ENCODE measurements at places on chromosomes 16 and 17. TPM values are rescaled to one million over a fixed set of nuclear protein-coding genes. Genes with fewer than 3 reads are reported as not detected.

DNA sequence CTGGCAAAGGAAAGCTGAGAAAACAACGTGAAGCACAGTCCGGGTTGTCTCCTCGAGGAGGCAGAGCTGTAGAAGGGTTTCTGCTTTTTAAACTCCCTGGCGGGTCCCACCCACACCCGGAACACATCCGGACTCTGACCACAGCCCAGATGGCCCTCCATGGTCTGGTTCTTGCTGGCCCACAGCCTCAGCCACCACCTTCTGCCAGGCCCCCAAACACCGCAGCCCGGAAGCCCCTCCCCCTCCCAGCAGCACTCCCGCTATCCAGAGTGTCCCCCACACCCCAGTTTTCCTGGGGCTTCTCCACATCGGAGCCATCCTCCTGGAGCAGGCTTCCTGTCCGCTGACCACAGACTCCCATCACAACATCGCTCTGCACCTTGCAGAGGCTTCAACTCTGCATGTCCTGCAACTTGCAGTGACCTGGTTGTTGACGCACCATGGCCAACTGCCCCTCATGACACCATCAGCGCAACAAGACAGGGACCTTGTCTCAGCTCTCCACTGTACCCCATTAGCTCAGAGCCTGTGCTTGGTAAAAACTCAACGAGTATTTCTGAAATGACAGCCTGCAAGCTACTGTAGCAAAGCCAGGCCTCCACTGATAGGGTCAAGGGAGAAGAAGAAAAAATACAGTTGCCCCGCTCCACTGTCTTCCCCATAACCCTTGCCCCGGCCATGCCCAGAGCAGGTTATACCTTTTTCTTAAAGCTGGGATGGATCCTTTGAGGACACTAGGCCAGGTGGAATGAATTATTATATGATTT, 129.8 kb downstream of the C16orf78 start:
- DNase-seq: no peak

DNA sequence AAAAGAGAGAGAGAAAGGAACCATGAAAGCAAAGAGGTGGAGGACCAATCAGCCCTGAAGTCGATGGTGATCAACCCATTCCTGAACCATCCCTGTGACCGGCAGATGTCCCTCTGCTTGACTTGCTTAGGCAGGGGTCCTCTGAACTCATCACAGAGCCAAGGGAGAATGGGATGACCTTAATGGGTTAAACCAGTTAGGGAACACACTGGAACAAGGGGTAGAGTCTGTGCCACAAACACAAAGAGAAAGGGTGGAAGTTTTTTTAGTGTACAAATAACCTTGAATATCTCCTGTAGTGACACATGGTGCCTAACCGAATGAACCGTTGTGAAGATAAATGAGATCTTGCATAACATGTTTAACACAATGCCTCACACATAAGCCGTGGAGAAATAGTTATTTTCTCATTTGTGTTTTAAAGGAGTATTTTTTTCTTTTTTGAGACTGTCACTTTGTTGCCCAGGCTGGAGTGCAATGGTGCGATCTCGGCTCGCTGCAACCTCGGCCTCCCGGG, 11.2 kb downstream of the NAA60 start:
- no peak for DNase-seq

DNA sequence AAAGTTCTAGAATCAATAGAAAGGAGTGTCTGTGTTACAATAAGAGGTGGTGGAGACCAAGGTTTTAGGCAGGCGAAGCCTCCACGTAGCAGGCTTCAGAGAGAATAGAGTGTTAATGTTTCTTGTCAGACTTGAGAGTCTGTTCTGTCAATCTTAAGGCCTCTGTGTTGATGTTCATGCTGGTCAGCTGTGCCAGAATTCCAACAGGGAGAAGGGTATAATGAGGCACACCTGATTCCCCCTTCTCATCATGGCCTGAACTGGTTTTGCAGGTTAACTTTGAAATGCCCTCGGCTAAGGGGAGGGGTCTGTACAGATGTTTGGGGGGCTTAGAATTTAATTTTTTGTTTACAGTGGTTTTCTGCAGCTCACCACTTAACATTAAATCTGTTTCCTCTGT, 46.0 kb downstream of the RNF112 start:
- no peak for DNase-seq

GRCh38 chr17:51563961-51564360, 303.6 kb downstream of the UTP18 start:
- DNase-seq: no peak

- DNase-seq: no peak
Measured at GRCh38 chr17:74635418-74635817, 11.9 kb upstream of the CD300E start.

- no peak for DNase-seq
Measured at GRCh38 chr16:66511602-66512271, 38.2 kb downstream of the TK2 start.

DNA sequence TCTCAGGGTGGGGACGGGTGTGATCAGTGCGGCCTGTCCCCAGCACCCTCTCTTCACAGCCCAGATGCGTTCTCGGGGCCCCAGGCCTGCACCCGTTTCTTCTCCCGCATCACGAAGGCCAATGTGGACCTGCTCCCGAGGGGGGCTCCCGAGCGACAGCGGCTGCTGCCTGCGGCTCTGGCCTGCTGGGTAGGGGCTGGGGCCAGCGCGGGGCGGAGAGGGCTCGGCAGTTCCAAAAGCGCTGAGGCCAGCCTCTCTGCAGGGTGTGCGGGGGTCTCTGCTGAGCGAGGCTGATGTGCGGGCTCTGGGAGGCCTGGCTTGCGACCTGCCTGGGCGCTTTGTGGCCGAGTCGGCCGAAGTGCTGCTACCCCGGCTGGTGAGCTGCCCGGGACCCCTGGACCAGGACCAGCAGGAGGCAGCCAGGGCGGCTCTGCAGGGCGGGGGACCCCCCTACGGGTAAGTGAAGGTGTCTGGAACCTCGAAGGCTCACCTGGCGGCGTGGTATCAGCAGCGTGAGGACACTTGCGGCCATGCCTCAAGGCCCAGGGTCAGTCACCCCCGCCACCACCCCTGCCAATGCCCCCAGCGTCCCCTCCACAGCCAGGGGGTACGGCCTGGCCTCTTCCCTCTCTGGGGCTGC, 4.4 kb downstream of the MSLN start:
- no peak for DNase-seq

- DNase-seq: no peak
Measured at GRCh38 chr17:82098939-82099763, 1.1 kb upstream of the FASN start.

GRCh38 chr16:10239640-10240039, 57.4 kb upstream of the GRIN2A start:
- no peak for DNase-seq

DNA sequence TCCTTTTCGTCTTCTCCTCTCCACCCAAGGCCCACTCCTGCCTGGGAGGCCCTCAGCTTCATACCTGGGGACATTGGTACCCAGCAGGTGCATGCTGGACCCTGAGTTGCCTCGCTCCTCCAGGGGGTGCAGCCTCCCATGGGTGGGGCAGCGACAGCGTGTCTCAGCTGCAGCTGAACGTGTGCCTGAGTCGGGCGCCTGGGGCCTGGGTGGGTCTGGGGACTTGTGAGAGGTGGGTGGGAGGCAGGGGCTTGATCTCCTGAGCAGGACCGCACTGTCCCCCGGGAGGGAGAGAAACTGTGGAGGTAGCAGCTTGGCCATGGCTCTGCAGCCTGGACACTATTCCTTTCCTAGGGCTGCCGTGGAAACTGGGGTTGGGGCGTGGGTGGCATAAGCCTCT, 24.8 kb upstream of the ENGASE start:
- DNase-seq: no peak

GRCh38 chr16:83951544-83951943, 1.5 kb upstream of the OSGIN1 start:
- DNase-seq: no peak

DNA sequence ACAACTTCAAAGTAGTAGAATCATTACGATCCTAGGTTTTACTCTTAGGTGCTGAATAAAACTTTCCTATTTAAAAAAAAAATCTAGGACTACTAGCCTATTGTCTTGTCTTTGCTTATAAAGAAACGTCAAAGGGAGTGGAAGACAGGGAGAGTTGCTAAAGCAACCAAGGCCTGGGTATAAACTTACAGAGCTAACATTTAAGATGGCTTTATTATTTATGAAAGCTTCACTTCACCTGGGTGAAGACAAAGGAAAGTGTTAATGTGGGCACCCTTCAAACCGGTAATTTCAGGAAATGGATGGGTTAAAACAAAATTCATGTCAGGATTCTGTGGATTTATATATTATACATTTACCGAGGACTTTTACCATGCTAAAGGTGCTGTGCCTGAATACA, 2.5 kb downstream of the DUSP14 start:
- no peak for DNase-seq

DNA sequence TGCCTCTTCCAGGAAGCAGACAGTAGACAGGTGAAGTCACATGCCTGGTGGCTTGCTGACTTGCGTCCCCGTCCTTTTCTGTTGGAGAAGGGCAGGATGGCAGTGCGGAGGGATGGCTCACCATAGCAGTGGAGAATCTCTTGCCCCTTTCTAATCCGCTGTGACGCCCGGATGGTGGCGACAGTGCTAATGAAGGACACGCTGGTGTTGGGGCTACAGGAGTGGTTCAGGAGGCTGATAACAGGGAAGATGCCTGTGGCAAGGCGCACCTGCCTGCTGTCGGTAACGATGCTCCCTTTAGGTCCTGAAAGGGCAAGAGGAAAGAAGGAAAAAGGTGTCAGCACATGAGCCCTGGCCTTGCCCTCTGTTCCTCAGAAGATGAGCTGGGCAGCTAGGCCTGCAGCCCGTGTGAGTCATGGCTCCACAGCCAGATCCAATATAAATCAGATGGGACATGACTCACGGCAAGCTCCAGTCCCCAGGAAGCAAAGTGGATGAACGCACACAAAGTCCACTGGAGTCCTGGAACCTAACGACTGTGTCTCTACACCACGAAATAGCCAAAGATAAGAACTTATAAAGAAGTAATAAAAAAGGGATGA, 25.5 kb downstream of the SERPINF1 start:
- DNase-seq: no peak

- no peak for DNase-seq
Measured at GRCh38 chr17:12085076-12085949, 64.6 kb downstream of the MAP2K4 start.

DNA sequence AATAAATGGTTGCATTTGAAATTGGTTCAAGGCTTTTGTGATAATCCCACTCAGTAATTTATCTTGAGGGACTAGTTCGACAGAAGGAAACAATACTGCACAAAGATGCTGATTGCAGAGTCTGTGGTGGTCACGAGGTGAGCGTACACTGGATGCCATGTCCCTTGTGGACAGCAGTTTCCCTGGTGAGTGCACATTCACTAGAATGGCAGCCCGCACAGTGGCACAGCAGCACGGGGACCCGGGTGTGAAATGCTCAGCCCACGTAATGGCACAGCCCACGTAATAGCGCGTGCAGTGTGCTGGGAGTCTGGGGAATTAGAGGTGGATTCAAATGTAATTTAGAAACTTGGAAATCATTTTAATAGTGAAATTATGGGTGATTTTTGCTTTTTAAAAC, 154.0 kb downstream of the LGALS9B start:
- no peak for DNase-seq

DNA sequence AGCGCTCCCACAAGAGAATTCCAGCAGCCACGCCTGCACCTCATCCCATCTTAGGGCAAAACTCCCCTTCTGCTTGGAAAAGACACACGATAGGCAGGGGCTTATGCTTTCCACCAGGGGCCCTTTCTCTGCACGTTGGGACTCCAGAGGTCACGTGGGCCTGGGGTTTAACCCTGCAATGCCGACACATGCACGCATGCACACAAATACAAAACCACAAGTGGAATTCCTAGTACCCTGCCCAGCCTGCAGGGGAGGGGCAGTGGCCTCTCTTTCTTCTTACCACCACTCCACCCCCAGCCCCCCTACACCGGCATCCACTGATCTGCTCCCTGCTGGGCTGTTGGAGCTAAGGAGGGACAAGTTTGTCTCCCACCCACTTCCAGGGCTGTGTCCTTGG, 16.8 kb upstream of the CCDC182 start:
- DNase-seq: no peak

GRCh38 chr17:70028397-70028796, 46.6 kb upstream of the KCNJ16 start:
- no peak for DNase-seq

- no peak for DNase-seq
Measured at GRCh38 chr17:78381601-78382232, 3.3 kb downstream of the PGS1 start.

DNA sequence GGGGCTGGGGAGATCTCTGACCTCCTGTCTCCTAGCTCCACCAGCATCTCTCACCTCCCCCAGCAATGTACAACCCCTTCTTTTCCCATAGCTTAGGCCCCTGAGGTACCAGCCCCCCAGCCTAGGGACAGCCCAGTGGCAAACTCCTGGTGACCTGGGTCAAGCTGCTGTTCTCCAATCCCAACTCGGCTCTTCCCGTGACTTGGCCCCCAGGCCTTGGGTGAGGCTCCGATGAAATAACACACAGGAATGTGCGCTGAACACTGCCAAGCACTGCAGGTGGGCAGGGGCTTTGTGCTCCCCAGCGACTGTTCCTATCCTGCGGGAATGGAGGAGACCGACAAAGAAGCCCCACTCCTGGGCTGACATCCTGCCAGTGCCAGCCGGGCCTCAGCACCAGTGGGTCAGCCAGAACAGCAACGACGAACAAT, 63.7 kb upstream of the AMZ2 start:
- DNase-seq: no peak

Gene ZNF232
- 9.1 TPM for total RNA-seq

Gene SLC16A6
- 1.0 TPM for total RNA-seq

Gene TBKBP1
- total RNA-seq: 30.4 TPM

Gene KRT31
- not detected for total RNA-seq

Gene C16orf87
- 12.1 TPM for total RNA-seq

Gene TNP2
- total RNA-seq: not detected

Gene LRRC37A
- total RNA-seq: 2.9 TPM

Gene P3H4
- total RNA-seq: 39.2 TPM

Gene NDE1
- 60.7 TPM for total RNA-seq

Gene C16orf46
- 0.95 TPM for total RNA-seq

Gene ALDH3A1
- total RNA-seq: 7.1 TPM

Gene C1QL1
- total RNA-seq: 2.5 TPM

Gene C1QTNF8
- not detected for total RNA-seq

Gene GAS2L2
- not detected for total RNA-seq

Gene ITGAL
- total RNA-seq: not detected

Gene SLC16A5
- total RNA-seq: 33.8 TPM

Data from Caco-2 (cell line).